Effector CD8-positive, alpha-beta T cell (primary cell): ENCODE measurements at places on chromosomes 3 and 15.

DNA sequence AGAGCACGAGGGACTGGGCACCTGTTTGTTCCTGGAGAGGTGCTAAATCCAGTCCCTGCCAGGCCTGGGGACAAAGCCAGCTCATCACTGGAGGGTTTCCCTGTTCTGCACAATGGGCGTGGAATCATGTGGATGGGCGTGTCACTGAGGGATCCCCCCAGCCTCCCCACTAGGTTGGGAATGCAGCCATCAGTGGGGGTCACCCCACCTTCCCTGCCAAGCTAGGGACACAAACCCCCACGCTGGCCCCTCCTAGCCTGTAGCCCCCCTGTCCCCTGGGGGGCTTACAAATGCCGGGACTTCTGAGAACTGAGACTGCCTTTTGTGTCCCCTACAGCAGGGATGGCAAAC, 61.9 kb downstream of the NSMCE3 start:
- no peak for DNase-seq

DNA sequence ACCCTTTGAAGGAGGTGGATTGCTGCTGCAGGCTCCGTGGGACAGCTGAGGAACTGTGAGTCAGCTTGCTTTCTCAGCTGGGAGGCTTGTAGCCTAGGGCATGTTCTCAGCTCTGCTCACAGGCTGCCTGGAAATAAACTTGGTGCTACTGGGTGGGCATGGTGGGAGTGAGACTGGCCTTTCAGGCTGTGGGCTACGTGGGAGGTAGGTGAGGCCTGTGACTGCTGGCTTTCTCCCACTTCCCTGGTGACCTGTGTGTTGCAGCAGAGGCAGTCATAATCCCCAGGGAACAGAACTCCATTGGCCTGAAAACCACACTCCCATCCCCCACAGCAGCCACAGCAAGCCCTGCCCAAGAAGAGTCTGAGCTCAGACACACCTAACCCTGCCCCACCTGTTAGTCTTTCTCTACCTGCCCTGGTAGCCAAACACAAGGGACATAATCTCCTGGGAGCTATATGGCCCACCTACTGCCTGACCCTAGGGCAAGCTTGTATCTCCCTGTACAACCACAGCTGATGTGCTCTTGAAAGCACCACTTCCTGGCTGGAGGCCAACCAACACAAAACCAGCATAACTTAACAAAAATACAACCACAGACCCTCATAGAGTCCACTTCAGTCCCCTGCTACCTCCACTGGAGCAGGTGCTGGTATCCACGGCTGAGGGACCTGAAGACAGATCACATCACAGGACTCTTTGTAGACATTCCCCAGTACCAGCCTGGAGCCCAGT, 236.5 kb downstream of the SQOR start:
- DNase-seq = no peak

DNA sequence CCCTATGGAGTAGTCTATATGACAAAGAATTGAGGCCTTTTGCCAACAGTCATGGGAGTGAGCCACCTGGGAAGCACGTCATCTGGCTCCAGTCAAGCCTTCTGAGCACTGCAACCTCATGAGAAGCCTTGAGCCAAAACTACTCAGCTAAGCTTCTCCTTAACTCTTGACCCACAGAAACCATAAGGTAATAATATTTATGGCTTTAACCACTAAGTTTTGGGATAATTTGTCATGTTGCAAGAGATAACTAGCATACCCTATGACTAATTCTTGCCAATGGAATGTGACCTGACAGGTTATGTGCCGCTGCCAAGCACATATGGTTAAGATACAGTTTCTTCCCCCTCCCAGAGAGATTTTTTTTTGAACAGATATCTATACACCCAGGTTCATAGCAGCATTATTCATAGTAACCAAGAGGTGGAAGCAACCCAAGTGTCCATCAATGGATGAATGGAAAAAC, 11.8 kb upstream of the SLC6A11 start:
- DNase-seq = no peak

- DNase-seq = no peak
These were observed 79.4 kb downstream of the LPP start for GRCh38 chr3:188233320-188233719.

- DNase-seq = no peak
These were observed 174.0 kb downstream of the ERC2 start for GRCh38 chr3:56294286-56294685.

GRCh38 chr15:63986751-63987341, 59.4 kb downstream of the DAPK2 start:
- no peak for DNase-seq

GRCh38 chr3:196202516-196202970, 8.7 kb downstream of the ZDHHC19 start:
- no peak for DNase-seq

DNA sequence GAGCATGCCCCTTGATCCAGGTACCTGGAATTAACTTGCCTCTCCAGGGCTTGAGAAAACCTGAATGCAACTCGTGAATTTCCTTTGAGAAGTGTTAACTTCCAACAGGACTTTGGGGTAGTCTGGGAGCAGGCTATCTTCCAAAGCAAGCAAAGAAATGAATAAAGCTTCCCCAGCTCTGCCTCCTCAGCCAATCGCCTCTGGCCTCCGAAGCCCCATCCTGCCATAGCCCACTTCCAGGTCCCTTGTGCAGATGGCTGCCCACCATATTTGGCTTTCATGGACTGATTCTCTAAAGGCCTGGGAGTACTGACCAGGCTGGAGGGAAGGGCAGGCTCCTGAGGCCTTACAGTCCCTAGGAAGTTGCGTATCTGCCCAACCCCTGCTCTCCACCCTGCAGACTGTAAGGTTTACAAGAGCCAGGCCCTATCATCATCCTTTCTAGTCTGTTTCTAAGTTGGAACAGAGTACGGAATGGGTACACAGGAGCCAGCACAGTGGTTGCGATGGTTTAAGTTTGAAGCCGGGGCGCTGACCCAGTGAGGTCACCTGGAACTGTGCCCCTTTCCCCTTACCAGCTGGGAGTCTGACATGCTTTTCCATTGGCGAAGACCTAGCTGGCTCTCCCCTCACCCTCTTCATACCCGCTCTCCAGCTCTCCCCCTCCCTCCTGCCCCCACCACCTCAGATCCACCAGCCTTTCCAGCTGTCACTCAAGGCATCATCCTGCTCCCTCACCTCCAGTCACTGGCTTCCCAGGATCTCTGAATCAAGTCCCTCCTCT, 1.1 kb upstream of the PML start:
- no peak for DNase-seq

- no peak for DNase-seq
These were observed 9.3 kb upstream of the ATP13A4 start for GRCh38 chr3:193564012-193564411.

DNA sequence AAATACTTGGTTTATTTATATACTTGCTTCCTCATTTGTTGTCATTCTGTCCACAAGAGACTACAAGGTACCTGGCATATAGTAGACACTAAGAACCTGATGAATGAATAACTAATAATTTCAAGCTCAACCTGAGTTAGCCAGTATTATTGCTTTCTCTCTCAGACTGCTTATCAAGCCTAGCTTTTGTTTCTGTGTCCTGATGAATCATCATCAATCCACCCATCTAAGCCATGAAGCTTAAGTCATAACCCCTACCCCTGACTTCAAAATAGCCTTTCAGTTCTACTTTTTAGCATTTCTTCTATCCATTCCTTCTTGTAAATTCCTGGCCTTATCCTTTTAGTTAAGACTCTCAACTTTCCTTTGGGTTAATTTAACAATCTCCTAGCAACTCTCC, 420.8 kb downstream of the EPHA6 start:
- DNase-seq = no peak

GRCh38 chr3:195263925-195264600, 6.9 kb downstream of the XXYLT1 start:
- no peak for DNase-seq

- DNase-seq = no peak
These were observed 35.4 kb downstream of the ARHGAP31 start for GRCh38 chr3:119329551-119329950.

- DNase-seq = no peak
These were observed 254.7 kb downstream of the NR1D2 start for GRCh38 chr3:24199775-24200247.

GRCh38 chr3:184654375-184654774, 57.5 kb downstream of the MAGEF1 start:
- DNase-seq = no peak

DNA sequence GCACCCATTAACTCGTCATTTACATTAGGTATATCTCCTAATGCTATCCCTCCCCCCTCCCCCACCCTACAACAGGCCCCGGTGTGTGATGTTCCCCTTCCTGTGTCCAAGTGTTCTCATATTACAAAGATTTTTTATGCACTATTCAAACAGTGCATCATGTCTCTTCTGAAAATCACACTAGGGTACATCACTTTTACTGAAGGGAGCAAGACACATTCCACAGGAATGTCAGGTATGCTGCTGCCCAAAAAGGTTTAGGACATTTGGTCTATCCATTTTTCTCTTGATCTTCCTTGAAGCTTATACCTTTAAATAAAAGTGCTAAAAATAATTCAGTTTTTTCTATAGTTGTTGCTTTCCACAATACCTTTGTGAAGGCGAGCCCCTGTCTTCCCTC, 9.2 kb upstream of the EPHA3 start:
- DNase-seq = no peak

- DNase-seq = no peak
These were observed 11.9 kb downstream of the ACTC1 start for GRCh38 chr15:34783431-34783830.

DNA sequence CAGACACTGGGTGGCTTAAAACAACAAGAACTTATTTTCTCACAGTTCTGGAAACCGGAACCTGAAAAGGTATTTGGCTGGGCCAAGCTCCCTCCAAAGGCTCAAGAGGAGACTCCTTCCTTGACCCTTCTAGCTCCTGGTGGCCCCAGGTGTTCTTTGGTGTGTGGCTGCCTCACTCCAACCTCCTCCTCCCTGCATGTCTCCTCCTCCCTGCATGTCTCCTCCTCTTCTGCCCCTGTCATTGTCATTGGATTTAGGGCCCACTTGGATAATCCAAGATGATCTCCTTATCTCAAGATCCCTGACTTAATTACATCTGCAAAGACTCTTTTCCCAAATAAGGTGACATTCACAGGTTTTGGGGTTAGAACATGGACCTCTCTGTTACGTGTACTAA, 69.8 kb upstream of the MFGE8 start:
- no peak for DNase-seq

- no peak for DNase-seq
These were observed 53.4 kb downstream of the USP13 start for GRCh38 chr3:179706233-179706632.

- DNase-seq = no peak
These were observed 35.3 kb upstream of the FSIP1 start for GRCh38 chr15:39817892-39818291.

DNA sequence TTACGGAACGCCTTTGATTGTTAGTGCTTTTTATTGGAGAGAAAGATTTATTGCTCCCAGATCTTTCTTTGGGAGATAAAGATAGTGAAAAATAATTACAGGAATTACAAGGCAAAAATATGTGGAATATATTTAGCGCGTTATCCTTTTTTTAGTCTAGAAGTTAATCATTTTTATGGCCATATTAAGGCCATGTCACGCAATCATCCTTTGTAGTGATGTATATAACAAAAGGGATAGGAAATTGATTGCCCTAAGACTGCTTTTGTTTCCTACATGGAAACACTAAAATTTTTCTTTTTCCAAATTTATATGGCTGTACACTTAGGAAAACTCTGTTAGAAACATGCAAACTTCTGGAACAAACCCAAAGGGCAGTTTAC, 1.5 kb downstream of the TRPC1 start:
- DNase-seq = no peak

- DNase-seq = no peak
These were observed 276.6 kb upstream of the THBS1 start for GRCh38 chr15:39304201-39304841.
